ENCODE measurements at places on chromosomes 7 and 10. TPM values are rescaled to one million over a fixed set of nuclear protein-coding genes. Genes with fewer than 3 reads are reported as not detected.

Gene XRCC2
- total RNA-seq, result 5.6 TPM

Gene MALRD1
- 1.1 TPM for total RNA-seq

Gene RAB19
- total RNA-seq, result not detected

Gene SLC29A4
- total RNA-seq, result 2.5 TPM

- DNase-seq, result no peak
These were observed 5.7 kb upstream of the FAM241B start for GRCh38 chr10:69624245-69624786.

All from IMR-90 (cell line).